ENCODE measurements at places on chromosomes 7 and 10.

GRCh38 chr7:36732806-36733205 lies 8.5 kb upstream of the AOAH start:
- DNase-seq = no peak

- DNase-seq = no peak
Observed at GRCh38 chr10:125343118-125343925, 183.0 kb upstream of the CTBP2 start.

DNA sequence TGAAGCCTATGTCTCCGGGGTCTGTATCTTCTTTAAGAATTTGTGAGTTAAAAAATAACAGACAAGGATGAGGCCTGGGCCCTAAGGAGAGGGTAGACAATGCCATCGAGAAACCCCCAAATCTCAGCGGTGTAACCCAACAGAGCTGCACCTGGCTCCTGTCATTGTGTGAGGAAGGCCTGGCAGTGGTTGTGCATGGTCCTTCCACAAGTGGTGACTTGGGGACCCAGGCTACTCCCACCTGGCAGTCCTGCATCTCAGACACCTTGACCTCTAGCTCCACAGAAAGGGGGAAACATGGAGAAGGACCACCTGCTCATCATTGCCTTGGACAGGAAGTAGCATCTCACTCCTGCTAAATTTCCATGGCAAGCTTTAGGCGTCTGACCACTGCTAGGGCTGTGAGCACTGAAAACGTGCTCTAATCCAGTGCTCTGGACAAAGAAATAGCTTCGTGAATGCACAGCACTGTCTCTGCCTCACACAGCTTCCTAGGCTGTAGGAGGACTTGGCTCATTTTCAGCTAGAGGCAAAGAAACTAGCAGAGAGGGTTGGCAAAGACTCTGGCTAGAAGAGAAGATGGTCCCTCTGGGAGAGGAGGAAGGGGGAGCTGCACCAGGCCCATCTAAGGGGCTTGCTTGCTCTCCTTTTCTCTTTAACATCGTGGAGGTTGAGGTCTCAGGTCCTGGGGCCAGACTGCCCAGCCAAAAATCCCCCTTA lies 273.9 kb upstream of the ZMIZ1 start:
- DNase-seq = no peak

- no peak for DNase-seq
Observed at GRCh38 chr10:120451968-120452367, 5.1 kb upstream of the PLPP4 start.

DNA sequence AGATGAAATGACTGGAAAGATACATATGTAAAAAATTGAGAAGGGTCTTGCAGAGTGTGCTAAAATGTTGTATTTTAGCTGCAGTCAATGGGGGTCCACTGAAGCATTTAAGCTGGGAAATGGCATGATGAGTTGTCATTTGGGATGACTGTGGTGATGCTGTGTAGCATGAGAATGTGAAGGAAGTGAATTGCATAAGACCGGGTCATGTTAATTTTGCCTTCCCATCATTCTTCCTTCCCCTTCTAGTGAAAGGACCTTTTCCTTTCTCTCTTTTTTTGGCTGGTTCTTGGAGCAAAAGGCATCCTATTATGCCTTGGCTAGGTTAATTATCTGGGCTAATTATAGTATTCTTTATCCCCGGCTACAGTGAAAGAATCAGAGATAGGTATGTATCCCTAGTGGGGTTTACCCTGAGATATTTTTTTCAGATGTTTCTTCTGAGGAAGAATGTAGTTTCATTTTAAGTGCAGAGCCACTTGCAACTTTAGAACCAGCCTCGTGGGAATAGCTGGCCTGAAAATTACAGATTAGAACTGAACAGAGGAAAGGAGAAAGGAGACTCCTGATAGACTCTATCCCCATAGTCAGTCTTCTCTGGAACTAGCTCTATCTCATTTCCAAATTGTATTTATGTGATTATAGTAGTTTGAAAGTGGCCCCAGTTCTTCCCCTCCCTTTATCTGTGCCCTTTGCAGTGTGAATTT lies 93.6 kb downstream of the HGF start:
- no peak for DNase-seq

GRCh38 chr10:110502072-110502845 lies 4.6 kb downstream of the DUSP5 start:
- DNase-seq = no peak

DNA sequence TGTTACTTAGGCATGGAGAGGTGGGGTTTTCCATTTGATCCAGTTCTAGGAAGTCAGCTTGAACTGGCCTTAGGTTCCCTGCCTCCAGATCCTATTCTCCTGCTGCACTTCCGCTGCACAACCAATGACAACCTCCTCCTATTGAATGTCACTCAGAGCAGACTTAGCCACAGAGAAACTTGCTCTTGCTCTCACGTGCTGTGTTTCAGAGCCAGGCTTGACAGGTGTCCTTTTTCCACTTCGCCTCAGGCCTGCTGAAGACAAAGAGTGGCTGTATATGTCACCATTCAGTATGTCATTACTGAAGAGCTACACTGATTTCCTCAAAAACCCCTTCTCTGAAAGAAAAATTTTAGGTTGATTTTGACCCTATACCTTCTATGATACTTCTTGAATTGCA lies 115.4 kb upstream of the ETV1 start:
- DNase-seq = no peak

All from NK-92 treated with Interleukin-12 subunit alpha and Interleukin-12 subunit beta, amount 100 ng/mL, for 24 hours (cell line).